Prostate gland (tissue), 2 donors: ENCODE measurements at places on chromosomes 1 and 21.

DNA sequence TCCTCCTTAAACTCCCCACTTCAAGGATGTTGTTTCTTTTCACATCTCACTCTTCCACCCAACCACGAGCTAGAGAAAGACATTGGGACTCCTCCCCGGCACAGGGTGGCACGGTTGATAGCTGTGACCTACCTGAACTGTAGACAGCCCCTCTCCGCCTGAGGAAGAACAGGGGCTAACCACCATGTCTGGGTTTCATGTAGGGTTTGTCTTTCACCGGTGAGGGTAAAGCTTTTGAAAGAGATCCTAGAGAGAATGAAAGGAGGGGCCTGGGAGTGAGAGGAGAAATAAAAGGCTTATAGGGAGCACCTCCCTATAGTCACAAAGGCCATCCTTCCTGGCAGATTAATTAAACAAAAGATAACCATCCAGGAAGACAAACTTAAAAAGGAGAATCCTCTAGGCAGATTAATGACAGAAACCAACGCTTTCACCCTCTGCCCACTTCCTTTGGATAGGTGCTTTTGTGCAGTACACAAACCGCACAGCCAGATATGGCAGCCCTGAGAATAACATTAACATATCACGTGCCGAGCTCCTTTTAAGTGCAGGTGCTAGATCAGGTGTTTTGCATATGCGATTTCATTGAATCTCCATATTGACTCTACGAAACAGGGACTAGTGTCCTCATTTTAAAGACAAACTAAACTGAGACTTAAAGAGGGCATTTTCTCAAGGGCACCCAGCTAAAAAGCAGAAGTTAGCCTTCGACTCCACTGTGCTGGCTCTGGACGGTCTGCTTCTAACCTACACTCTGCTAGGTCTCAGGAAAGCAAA is 178.1 kb upstream of the RUNX1 start:
- DNase-seq: no peak

- DNase-seq: no peak
Observed at GRCh38 chr1:29519788-29520110, 283.4 kb downstream of the PTPRU start.

GRCh38 chr21:44434568-44434925 is 20.8 kb upstream of the LRRC3 start:
- DNase-seq: no peak

DNA sequence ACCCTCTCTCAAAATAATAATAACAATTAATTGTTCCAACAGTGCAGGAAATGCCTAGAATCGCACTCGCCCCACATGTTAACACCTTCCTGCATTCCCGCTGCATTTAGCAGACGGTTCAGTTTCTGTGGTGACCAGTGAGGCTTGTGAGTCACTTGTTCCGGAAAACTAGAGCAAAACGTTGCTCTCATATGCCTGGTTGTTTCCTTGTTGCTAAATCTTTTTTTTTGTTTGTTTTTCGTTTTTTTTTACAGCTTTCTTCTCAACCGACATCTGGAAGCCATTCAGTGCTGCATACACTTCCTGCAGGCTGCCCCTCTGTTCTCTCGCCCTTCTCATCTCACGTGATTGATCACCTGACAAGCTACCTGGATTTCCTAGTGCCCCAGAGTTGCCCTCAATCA is 56.9 kb upstream of the TMPRSS2 start:
- no peak for DNase-seq

GRCh38 chr1:154599658-154600057 is 8.3 kb downstream of the ADAR start:
- no peak for DNase-seq

GRCh38 chr1:25553749-25554429 is 10.5 kb downstream of the LDLRAP1 start:
- DNase-seq: no peak

DNA sequence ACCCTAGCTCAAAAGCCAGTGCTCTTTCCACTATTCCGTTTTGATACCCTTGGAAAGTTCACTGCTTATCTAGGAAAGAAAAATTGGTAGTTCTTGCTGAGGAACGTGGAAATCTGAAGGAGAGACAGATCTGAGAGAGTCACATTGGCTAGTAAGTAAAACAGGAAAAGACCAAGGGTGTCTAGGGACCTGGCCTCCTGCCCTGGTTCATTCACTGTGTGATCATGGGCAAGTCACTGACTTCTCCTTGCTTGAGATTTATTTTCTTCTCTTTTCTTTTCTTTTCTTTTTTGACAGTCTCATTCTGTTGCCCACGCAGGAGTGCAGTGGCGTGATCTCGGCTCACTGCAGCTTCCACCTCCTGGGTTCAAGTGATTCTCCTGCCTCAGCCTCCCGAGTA is 90.8 kb downstream of the NFIA start:
- no peak for DNase-seq

GRCh38 chr1:221439747-221440501 is 302.0 kb downstream of the DUSP10 start:
- no peak for DNase-seq

- DNase-seq: no peak
Observed at GRCh38 chr1:89600451-89601224, 32.3 kb upstream of the LRRC8C start.

DNA sequence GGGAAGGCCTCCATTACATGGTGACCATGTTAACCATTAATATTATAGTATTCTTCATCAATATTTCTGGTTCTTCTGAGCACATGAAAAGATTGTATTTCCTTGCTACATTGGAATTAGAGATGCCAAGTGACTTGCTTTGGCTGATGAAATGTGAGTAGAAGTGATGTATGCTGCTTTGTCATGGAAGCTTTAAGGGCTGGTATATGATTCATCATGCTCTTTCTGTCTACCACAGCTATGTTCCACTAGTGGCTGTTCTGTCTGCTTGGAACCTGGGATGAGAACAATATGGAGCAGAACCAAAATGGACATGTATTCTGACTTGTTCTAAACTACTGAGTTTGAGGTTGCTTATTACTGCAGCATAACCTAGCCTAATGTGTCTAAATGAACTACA is 163.3 kb downstream of the TM2D1 start:
- DNase-seq: no peak

- DNase-seq: no peak
Observed at GRCh38 chr1:214018386-214019268, 30.9 kb downstream of the PROX1 start.

- DNase-seq: no peak
Observed at GRCh38 chr1:77139389-77139788, 79.8 kb downstream of the PIGK start.
